ENCODE measurements at places on chromosomes 6 and 20. TPM values are rescaled to one million over a fixed set of nuclear protein-coding genes. Genes with fewer than 3 reads are reported as not detected.
A peak's percentile ranks its signal among the peaks of the same experiment; 100 is the strongest.

- no peak for DNase-seq
Measured at GRCh38 chr20:46438156-46438750, 31.8 kb upstream of the ELMO2 start.

- DNase-seq: no peak
Measured at GRCh38 chr6:13769655-13770053, 44.7 kb downstream of the MCUR1 start.

- DNase-seq: peak; percentile 93
Measured at GRCh38 chr6:43769526-43770371, at the start of gene VEGFA. Gene VEGFA (plus strand): TSS chr6:43770211.

DNA sequence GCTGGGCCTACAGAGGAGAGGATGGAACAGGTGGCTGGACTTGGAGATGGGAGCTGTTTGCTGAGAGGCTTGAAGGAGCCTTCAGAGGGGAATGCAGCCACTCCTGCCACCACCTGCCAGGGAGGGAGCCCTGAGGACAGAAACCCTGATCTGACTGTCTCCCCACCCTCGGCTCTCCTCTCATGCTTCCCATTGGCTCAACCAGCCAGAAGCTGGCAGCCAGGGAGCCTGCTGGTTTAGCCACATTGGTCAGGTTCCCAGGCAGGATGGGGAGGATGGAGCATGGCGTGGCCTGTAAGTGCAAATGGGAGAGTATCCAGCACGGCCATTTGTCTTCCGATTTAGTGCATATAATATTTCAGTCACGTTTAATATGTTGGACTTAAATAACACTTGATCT, 12.8 kb downstream of the TREM1 start:
- DNase-seq: no peak

GRCh38 chr6:73983367-73983766, 287.4 kb downstream of the CD109 start:
- no peak for DNase-seq

DNA sequence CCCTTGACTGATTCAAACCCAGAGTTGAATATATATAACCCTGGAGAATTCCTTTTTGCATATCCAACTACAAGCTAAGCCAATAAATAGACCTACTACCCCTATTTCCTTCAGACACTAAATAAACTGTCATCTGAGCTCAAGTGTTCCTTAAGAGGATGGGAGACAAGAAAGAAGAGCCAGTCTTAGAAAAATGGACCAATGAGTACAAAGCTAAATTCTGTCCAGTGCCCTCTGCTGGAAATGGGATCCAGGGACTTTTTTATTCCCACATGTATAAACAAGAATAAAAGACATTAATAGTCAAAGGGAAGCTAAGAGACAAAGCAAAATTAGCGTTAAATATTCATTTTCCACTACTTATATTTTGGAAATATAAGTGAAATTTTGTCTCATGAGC, 4.8 kb downstream of the PPP1R10 start:
- DNase-seq: no peak

DNA sequence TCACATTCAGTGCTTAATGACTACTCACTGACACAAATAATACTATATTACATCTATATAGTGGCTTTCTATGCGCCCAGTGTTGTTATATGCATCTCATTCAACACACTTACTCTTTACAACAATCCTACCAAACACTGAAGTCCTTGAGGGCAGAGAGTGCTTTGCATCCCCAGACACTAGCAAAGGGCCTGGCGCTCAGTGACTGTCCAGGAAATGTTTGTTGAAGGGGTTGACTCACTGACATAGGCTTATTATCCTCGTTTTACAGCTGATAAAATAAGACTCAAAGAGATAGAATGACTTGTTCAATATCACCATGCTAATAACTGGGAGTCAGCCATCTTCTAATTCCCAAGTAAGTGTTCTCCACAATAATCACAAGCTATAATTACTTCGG, 163.3 kb downstream of the ARHGAP18 start:
- DNase-seq: no peak

- DNase-seq: no peak
Measured at GRCh38 chr20:46164254-46164653, 46.1 kb downstream of the CD40 start.

DNA sequence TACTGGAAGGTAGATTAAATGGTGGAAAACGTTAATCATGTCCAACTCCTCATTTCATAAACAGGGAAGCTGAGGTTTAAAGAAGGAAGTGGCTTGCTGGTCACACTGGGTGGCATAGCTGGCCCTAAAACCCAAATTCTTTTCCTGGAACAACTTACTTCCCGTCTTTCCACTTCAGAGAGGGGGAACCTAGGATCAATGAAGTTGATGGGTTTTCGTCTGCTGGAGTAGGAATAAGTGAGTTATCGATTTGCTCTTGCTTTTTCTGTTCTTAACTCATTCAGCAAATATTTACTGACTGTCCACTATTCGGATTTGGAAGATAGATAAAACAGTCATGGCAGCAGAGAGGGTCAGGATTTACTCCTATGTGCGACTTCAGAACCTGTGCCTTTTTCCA, 1.2 kb upstream of the SYS1 start:
- DNase-seq: no peak

DNA sequence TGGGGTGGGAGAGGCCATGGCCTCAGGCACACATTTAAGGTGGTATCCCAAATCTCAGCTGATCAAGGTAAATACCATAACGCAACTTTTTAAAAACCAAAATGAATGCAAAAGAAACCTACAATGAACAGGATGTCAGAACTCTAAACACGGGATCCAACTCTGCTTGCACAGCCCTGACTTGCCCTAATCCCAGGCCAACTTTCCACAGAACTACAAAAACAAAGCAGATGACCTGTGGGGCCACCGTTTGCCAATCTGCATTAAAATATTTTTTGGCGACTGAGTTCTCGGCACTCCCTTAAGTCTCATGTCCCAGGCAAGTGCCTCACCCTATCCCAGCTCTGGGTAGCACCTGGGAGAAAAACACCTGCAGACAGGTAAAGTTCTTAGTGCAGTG, 110.5 kb downstream of the ZFP64 start:
- DNase-seq: no peak

DNA sequence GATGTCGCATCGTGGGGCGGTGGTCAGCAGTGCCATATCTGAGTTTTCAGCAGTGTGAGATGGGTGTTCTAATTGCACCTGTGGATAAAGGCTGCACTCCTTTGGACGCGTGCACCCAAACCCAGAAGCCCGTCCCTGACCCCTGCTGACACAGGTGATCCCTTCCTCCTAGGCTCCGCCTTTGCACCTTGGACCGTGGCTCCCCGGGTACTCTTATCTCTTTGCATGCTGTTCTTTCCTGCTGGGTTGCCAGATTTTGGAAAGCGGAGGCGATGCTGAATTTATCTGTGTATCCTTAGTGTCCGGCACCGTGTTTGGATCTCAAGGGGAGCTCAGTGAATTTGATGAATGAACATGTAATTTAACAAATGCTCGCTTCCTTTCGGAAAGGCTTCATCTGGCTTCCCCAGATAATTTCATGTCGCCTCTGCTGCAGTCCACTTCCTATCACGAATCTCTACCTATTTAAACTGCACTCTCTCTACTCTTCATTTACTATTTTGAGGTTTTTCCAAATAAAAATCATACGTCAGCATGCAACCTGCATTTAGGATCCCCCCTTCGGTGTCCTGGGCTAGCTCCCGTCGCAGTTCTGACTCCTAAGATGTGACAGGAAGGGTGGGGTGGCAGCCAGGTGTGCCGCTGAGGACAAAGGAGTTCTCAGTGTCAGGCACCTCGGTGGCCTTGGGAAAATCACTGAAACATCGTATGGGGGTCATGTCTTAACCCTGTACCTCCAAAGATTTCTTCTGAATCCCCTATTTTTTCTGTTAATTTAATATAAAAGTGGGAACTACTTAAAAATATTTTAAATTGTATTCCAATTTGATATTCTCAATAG, 753 bp upstream of the PERP start:
- DNase-seq: peak; percentile 37

DNA sequence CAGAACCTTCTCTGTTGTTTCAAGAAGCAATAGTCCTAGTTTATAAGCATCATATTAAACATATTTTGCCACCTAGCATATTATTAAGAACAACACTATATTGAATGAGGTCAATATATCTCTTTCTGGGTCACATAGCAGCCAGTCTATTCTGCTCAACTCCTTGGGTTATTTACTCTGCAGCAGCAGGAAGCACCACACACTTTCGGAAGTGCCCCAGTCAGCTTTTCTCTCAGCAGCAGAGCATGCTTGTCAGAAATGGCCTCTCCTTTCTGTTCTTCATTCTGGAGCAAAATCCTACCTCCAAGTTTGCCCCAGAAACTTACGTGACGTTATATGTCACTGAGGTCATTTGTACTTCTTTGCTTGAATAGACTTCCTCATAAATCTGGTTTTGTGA, 22.7 kb downstream of the CFAP206 start:
- no peak for DNase-seq

The CCN6 gene
- total RNA-seq: not detected

The RBPJL gene
- total RNA-seq: not detected

The KIFC1 gene
- 4.6 TPM for total RNA-seq

Measured in natural killer cell (primary cell).